Omental fat pad (tissue), 4 donors: ENCODE measurements at places on chromosomes 2 and 18.

DNA sequence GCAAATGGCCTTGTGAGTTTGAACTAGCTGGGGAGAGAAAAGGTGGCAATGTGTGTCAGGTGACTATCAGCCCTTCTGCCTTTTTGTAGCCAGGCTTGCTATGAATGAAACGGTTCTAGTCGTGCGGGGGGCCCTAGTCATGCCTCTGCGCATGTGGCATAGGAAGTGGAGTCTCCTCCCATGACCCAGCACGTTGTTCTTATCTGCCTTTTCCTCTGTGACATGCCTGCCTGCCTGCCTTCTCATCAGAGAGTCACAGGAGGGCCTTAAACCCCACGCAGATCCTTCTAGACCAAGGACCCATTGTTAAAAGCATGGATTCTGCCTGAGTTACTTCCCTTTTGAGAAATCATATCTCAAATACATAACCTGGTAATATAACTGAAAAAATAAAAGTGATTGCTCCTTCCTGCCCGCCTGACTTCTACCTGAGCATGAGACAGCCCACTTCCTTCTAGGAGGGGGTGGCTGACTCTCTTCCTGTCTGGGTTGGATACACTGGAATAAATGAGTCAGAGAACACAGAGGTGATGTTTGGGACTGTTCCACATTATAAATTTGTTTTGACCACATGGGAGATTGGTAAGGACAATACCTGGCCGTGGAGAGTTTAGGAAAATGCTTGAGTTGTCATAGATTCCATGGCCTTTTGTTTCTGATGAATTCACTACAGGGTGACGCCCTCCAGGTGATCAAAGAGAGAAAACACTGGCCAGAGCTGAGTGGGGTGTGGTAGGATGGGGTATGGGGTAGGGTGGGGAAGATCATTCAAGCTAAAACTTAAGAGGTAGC lies 49.8 kb downstream of the FBLN7 start:
- no peak for DNase-seq

DNA sequence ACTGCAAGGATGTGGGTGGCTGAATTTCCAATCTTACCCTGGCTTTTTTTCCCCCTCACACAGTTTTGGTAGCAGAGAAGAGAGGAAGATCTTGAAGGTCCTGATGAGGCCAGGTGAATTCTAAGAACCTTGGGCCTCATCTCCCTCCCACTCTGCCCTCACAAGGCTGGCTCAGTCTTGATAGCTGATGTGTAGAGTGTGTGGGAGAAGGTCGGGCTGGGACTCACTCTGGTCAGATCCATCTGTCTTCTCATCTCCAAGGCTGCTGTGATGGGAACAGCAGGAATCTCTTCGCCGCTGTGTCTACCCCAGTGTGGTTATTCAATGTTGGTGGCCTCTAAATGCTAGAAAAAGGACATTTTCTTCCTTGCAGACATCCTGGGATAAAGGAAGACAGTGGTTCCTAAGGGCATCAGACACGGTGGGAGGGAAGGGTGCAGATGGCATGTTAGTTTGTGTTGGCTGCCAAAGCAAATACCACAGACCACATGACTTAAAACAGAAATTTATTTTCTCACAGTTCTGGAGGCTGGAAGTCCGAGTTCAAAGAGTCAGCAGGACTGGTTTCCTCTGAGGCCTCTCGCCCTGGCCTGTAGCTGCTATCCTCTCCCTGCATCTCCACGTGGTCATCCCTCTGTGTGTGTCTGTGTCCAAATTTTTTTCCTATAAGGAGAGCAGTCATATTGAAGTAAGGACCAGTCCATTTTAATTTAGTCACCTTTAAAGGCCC lies 37.6 kb upstream of the MGAT4A start:
- DNase-seq: no peak

- DNase-seq: peak; percentile 39
Observed at GRCh38 chr2:98479959-98480524, 35.4 kb downstream of the INPP4A start.

GRCh38 chr2:116513991-116514390 lies 1300.5 kb upstream of the DDX18 start:
- no peak for DNase-seq

- DNase-seq: no peak
Observed at GRCh38 chr2:96912346-96913116, 42.7 kb upstream of the SEMA4C start.

- no peak for DNase-seq
Observed at GRCh38 chr18:6994056-6994770, 123.4 kb downstream of the LAMA1 start.

DNA sequence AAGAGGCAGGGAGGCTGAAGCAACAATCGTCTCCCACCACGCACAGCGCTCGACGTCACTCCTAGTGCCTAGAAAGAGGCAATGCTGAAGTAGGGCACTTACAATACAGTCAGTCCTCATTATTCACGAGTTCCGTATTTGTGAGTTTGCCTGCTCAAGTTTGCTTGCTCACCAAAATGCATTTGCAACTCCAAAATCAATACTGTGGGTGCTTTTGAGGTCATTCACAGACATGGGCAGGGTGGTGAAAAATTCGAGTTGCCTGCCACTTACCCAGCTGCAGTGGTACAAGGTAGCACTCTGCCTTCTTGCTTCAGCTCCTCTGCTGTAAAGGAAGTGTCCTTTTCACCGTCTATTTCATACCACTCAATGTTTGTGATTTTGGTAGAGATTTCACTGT lies 113.7 kb upstream of the NCK2 start:
- DNase-seq: no peak

DNA sequence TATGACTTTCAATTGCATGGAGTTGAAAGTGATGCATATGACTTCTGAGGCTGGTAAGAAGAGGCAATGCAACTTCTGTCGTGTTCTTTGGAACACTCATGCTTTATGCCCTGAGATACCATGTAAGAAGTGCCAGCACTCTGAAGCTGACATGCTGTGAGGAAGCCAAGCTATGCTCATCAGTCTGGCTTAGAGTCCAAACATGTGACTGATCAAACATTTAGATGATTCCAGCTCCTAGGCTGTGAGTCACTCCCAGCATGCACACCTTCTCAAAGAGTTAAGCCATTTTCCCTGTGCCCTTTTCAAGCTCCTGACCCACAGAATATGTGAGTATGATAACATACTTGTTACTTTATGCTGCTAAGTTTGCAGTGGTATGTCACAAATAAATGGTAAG lies 15.8 kb upstream of the VRK2 start:
- DNase-seq: no peak

DNA sequence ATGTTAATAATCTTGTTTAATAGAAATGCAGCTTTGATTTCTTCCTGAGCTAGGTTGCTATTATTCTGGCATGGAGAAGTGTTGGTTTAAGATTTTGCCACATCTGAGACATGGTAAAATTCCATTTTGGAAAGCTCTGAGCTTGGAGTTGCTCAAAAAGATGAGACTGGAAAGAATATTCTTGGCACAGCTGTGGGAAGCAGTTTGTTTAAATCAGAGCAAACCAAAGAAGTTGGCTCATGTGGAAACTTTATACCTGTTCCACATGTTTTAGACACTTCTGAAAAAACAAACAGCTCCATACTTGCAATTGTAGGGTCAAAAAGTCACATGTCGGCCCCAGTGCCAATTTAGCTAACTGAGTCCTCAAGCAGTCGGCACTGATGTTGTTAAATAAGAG lies 116.6 kb downstream of the SLC4A3 start:
- no peak for DNase-seq

- DNase-seq: no peak
Observed at GRCh38 chr2:200130762-200131166, 175.4 kb downstream of the MAIP1 start.

- no peak for DNase-seq
Observed at GRCh38 chr2:149625671-149626070, 38.1 kb upstream of the MMADHC start.

- no peak for DNase-seq
Observed at GRCh38 chr2:152406836-152407161, 71.8 kb downstream of the FMNL2 start.

- DNase-seq: no peak
Observed at GRCh38 chr18:48894799-48895346, 55.9 kb downstream of the SMAD7 start.

DNA sequence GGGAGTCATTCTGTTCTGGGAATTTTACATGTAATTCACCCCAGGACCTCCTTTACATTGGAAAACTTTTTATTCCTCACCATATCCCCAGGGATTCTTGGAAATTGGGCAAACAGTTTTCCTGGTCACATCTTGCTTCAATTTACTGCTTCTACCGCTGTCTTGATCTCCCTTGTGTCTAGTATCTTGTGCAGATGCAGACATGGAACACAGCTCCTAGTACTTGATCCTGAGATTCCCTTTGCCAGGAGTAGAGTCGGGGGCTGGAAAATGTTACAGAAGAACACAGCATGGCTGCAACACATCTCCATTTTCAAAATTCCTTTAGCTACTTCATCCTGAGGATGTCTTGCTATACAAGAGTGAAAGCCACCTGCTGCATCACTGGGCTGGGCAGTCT lies 472.8 kb downstream of the PLCL1 start:
- no peak for DNase-seq

GRCh38 chr2:165251366-165251765 lies 12.2 kb downstream of the SCN2A start:
- no peak for DNase-seq

- no peak for DNase-seq
Observed at GRCh38 chr2:157747695-157748370, 119.2 kb upstream of the ACVR1C start.

GRCh38 chr18:25136416-25137196 lies 215.4 kb downstream of the ZNF521 start:
- no peak for DNase-seq

- DNase-seq: no peak
Observed at GRCh38 chr2:45014016-45014702, 4.9 kb upstream of the SIX2 start.

DNA sequence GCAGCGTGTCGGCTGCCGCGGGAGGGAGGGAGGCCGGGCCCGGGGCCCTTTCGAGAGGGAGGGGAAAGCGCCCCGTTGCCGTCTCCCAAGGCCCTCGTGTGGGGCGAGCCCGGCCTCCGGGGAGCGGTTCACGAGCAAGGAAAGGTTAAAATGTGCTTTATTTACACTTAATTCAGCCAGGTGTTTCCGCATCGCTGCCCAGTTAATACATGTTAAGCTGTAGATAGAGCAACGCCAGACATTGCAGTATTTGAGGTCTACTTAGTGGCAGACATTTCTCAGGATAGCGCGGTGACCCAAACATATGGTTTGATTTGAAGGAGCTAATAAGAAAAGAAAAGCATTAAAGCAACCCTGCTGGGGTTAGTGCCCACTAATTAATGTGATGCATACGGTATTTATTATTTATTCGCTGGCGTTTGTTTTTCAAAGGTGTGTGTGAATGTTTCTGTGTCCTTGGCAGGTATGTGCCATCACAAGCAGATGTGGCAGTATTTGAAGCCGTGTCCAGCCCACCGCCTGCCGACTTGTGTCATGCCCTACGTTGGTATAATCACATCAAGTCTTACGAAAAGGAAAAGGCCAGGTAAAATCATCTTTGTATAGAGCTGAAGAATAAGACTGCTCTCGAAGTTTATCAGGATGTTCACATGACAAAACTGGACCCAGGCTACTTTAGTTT lies 571 bp downstream of the EEF1B2 start:
- DNase-seq: no peak

GRCh38 chr2:46364797-46365457 lies 67.7 kb downstream of the EPAS1 start:
- no peak for DNase-seq

DNA sequence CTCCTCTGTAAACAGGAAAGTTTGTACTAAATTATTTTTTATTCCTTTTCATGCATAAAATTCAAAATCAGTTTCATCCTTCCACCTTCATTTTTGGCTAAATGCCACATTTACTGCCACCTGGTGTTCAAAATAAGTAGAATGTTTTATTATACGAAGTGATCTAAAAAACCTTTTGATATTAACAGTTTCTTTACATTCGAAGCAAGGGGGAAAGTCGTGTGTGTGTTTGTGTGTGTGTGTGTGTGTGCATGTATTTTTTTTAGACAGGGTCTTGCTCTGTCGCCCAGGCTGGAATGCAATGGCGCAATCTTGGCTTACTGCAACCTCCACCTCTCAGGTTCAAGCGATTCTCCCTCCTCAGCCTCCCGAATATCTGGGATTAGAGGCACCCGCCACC lies 9.0 kb upstream of the SCN9A start:
- no peak for DNase-seq

- DNase-seq: no peak
Observed at GRCh38 chr2:3769766-3770165, 66.4 kb downstream of the DCDC2C start.

DNA sequence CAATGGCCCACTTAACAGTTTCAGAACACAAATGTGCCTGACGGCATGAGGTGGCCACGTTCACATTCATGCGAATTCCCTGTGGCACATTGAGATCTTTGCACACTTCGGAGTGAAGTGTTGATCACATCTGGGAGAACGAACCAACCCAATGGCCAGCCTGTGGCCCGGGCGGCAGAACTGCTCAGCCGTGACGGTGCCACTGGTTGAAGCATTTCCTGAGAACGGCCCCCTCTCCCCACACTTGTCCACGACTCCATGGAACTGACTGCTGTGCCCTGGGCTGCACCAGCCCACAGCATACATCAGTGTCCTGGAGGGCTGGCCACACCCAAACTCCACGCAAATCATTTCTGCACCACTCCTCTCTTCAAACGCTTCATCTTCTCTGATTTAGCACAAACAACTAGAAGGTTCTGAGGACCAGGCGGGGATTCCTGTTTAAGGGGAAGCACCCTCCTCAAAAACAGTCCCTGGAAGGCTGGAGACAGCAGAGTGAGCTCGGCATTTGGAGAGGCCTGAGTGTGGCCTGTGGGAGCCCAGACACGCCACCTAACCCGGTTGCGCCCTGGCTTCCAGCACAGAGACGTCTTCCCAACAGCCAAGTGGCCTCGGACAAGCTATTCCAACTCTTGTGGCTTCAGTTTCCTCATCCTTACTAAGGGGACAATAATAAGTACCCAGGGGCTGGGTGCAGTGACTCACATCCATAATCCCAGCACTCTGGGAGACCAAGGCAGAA lies 9.9 kb upstream of the SALL3 start:
- DNase-seq: no peak
